ENCODE measurements at places on chromosomes 7 and 10.

GRCh38 chr7:35261041-35261440 is 7.1 kb upstream of the TBX20 start:
- no peak for DNase-seq

DNA sequence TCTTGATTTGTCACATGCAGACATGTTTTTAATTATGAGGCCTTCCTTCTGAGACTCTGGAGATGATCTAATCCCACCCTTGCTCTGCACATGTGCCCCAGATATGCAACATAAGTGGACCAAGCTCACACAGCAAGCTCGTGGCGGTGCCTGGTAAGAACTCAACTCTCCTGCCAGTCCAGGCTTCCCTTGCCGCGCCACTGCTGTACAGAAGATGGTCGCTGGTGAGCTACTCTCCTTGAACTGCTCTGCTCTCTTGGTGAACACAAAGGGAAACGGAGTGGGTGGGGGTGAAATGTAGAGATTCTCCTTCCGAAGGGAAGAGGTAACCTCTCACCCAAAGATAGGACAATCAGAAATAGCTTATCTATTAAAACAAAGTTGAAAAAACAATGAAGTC is 25.7 kb downstream of the MYOF start:
- DNase-seq = no peak

GRCh38 chr10:1603181-1603580 is 134.1 kb downstream of the ADARB2 start:
- no peak for DNase-seq

DNA sequence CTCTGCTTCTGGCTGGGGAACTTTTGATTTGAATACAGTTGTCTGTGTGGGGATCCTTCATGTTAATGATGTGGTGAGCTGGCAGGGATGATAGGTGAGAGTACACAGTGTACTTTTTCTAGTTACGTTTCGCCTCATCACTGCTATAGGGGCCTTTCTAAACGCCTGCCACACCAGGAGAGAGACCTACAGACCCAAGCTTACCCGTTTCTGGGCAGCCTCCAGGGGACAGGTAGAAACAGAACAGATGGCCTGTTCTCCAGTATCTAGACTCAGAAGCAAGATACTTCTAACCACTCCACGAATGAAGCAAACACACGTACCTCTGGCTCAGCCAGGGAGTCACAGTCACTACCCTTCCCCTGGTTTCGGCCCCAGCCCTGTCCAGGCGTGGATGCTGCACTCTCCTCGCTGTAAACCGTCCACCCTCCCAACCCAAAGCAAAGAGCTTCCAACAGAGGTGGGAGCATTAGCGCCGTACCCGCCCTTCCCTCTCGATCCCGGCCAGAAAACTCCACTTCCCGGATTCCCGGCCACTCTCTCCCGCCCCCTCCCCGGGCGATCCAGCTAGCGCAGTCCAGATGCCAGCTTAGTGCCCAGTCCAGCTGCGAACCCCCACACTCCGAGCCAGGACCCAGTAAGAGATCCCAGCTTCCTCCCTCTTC is 1.2 kb downstream of the CCDC6 start:
- peak; percentile 37 for DNase-seq

- DNase-seq = no peak
Measured at GRCh38 chr7:24756545-24757352, 515 bp downstream of the GSDME start.

GRCh38 chr7:79377097-79377496 is 76.4 kb downstream of the MAGI2 start:
- no peak for DNase-seq

DNA sequence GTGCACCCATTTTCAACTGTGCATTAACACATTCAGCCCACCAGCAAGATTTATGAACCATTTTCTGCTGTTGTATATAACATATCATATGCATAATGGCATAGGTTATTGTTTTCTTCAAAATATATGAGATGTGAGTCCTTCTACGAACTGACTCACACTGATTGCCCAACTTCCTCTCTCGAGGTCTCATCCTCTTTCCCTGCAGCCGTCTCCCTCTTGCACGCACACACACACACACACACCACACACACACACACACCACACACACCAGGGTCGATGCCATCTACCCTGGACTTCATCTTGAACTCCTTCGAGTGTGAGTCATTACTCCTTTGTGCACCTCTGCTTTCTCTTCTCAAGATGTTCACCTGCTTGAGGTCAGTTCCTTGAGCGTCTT is 36.7 kb downstream of the EGFR start:
- DNase-seq = no peak

DNA sequence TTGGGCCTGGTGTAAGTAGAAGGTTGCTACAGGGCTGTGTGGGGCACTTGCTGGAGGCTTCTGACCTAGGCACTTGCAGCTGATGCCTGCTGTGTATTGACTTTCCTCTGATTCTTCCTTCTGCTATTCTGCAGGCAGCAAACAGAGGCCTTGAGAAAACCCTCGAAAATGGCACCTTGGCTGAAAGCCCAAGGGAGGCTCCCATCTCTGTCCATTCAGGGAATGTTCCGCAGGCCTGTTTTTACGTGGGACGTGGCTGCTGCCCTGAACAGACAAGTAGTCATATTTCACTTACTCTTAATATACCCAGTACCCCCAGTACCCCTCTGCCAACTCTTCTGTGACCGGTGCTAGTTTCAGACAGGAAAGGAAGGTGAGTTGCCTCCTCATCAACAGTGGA is 664.7 kb downstream of the INHBA start:
- no peak for DNase-seq

DNA sequence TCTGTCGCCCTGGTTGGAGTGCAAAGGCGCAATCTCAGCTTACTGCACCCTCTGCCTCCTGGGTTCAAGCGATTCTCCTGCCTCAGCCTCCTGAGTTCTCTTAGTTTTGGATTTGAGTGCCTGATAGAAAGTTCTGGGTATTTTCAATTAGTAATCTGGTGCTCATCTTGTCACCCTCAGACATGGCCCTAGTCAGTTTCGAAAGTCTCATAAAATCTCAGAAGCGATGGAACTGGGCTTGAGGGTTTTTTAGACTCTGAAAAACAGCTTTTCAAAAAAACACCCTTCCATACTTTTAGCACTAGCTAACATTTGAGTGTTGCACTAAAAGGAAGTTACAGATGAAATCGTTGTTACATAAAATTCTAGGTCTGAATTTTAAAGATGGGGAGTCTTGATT is 9.4 kb upstream of the PIP4K2A start:
- no peak for DNase-seq

DNA sequence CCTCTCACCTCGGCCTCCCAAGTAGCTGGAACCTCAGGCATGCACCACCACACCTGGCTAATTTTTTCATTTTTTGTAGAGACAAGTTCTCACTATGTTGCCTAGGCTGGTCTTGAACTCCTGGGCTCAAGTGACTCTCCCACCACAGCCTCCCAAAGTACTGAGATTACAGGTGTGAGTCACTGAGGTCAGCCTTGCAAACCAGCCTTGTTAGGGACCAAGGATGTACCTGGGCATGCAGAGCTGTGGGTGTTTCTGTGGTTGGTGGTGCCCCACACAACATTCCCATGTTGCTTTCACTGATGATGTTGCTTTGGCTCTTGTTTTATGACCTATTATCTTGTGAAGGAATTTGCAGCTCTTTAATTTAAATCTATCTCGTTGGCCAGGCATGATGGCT is 54.8 kb downstream of the OTUD1 start:
- DNase-seq = no peak

Data from BE2C (cell line).